ENCODE measurements at places on chromosomes 4 and X. TPM values are rescaled to one million over a fixed set of nuclear protein-coding genes. Genes with fewer than 3 reads are reported as not detected.

AMBN gene
- total RNA-seq = not detected

TMEM184C gene
- total RNA-seq = 13.7 TPM

PDGFC gene
- not detected for total RNA-seq

UNC5C gene
- total RNA-seq = not detected

SHROOM4 gene
- total RNA-seq = not detected

SOWAHB gene
- total RNA-seq = not detected

MSANTD1 gene
- total RNA-seq = 2.6 TPM

KLB gene
- total RNA-seq = not detected

Data from naive thymus-derived CD4-positive, alpha-beta T cell (primary cell).